Endodermal cell (in vitro differentiated cells): ENCODE measurements at places on chromosomes 2 and 18. TPM values are rescaled to one million over a fixed set of nuclear protein-coding genes. Genes with fewer than 3 reads are reported as not detected.

Gene G6PC2
- total RNA-seq, result not detected in 3 replicates

Gene ATG9A
- total RNA-seq, result 45.7 to 101 TPM (median 59.7 TPM) in 3 replicates

- no peaks in the 10 kb centered on the region for H3K27me3 ChIP-seq
- H3K4me1 ChIP-seq, result peaks cover 3% of the 10 kb centered on the region
- H3K27ac ChIP-seq, result no peak overlapping the region
- peaks cover 60% of the 10 kb centered on the region for H3K36me3 ChIP-seq
Measured at GRCh38 chr18:2681993-2682603, 26.6 kb downstream of the SMCHD1 start.

Gene MRPL30
- 39.8 and 40.6 TPM in 2 replicates for total RNA-seq

Gene FN1
- total RNA-seq, result 1,605 to 2,960 TPM (median 2,932 TPM) in 3 replicates

DNA sequence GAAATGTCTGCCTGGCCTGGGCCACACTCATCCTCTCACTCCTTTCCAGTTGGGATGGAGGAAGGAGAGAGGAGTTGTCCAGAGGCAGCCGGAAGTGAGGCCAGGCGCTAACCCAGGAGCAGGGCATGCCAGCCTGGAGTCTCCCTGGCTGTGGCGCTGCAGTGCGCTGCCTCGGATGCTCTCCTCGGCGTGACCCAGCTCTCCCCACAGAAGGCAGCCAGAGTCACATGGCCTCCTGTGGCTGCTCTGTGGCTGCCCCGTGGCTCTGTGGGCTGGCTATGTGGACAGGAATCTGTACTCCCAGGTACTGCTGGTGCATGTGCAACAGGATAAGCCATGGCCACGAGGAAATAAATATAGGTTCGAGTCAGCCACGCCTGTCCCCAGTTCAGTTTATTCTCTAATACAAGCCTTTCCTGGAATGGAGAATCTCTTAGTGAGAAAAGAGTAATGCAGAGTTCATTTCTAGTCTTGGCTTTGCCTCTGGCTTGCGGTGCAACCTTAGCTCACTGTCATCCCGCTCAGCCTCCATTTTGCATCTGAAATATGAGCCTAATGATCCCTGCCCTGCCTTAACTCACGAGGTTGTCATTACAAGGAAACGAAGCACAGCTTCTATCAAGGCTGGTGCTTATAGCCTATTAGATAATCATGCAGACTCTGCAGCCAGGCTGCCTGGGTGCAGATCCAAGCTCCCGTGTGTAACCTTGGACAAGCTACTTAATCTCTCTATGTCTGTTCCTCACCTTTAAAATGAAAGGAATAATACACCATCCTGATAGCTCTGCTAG is 106.3 kb downstream of the ANTXR1 start:
- no peaks in the 10 kb centered on the region for H3K36me3 ChIP-seq
- H3K4me1 ChIP-seq, result no peaks in the 10 kb centered on the region
- no peaks in the 10 kb centered on the region for H3K27me3 ChIP-seq
- H3K27ac ChIP-seq, result no peak overlapping the region
